H9 (cell line): ENCODE measurements at places on chromosomes 5 and 9.

DNA sequence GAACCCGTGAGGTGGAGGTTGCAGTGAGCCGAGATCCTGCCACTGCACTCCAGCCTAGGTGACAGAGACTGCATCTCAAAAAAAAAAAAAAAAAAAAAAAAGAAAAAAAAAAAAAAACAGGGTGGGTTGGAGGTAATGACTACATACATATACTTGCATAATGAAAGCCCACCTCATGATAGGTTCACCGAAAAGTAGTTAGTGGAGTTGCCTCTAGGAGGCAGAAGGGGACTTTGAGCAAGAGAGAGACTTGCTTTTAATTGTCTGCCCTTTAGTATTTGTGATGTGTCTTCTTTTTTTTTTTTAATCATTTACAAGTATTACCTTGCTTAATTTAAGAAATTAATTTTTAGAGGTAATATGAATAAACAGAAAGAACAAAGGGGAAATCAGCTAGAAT is 99.8 kb downstream of the PPARGC1B start:
- DNase-seq, result no peak

- no peak for DNase-seq
These were observed 118.8 kb downstream of the GLIS3 start for GRCh38 chr9:4180907-4181605.

- no peak for DNase-seq
These were observed 90.1 kb downstream of the ANKRD18B start for GRCh38 chr9:33614001-33614687.

- DNase-seq, result no peak
These were observed 42.5 kb downstream of the ADAMTS16 start for GRCh38 chr5:5182508-5183188.

DNA sequence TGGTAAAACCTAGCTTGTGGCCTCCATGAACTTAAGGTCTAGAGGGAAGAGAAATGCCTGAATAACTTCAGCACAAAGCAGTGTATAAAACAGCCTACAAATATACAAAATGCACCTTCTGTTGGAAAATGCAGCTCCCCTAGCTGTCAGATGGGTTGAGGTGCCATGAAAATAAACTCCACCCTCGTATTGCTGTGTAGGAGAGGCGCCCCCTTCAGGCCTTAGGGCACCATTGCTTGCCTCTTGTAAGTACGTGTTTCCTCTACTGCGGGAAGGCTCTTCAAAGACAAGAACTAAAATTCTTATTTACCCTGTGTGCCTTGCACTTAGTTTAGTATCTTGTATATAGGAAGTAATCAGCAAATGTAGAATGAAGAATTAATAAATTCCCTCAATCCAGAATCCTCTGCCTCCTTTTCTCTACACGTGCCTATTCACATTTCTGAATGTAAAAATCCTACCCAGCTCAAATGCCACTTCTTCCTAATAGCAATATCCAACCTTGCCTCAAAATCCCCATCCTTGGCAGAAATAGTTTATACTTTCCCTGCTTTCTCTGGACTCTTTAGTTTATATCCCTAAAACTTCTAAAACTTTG is 393.7 kb upstream of the PDE4D start:
- DNase-seq, result peak; percentile 76

- no peak for DNase-seq
These were observed 13.7 kb upstream of the CARTPT start for GRCh38 chr5:71705421-71705820.

DNA sequence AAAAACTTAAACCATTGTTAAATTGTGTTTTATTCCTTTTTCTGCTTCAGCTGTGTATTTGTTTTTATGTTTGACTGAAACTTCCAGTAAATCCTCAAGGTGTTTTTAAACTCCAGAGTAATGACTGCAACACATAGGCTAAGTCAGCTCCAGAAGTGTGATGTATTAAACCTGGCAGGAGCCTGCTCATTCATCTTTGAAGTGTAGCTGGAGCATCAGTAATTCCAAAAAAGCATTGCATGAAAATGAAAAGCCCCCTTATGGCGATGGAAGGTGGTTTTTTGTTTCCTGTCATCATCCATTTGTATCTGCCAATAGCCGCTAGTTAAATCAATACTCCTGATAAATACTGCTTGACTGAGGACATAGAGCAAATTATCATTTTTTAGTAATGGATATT is 474.2 kb upstream of the ADAMTS16 start:
- DNase-seq, result no peak

- no peak for DNase-seq
These were observed 73.0 kb downstream of the SLC1A3 start for GRCh38 chr5:36679221-36679989.

DNA sequence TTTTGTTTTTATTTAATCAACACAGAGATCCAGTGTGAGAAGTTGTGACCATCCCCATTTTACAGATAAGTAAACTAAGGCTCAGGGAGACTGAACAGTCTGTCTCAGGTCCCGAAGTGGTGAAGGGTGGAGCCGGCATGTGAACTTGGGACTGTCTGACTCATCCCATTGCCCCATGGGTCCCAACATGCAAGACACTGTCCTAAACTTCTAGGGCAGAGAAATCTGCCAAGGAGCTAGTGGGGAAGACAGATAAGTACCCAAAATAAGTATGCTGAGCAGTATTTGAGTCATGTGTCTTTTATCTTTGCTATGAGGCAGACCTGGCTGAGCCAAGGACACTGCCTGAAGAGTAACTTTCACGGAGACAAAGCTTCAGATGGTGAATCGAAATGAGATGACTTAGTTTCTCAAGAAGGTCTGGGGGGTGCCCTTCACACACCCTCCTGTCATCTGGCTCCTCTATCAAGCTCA is 64.3 kb upstream of the SLC25A51 start:
- no peak for DNase-seq

GRCh38 chr5:111655169-111655924 is 101.6 kb downstream of the NREP start:
- no peak for DNase-seq

- DNase-seq, result peak; percentile 17
These were observed 98.4 kb downstream of the PHF2 start for GRCh38 chr9:93674580-93675335.

GRCh38 chr5:149747141-149747832 is 17.2 kb downstream of the PPARGC1B start:
- no peak for DNase-seq

GRCh38 chr5:173020154-173020581 is 36.0 kb upstream of the CREBRF start:
- DNase-seq, result no peak

GRCh38 chr9:35661756-35662350 is 3.1 kb downstream of the ARHGEF39 start:
- no peak for DNase-seq

GRCh38 chr5:173712609-173713175 is 96.2 kb upstream of the BOD1 start:
- DNase-seq, result no peak

GRCh38 chr5:122864400-122864799 is 19.0 kb downstream of the SNX24 start:
- no peak for DNase-seq

- no peak for DNase-seq
These were observed 20.4 kb upstream of the SLC2A6 start for GRCh38 chr9:133499132-133499891.

GRCh38 chr9:134717056-134717455 is 75.5 kb downstream of the COL5A1 start:
- DNase-seq, result no peak

- peak; percentile 23 for DNase-seq
These were observed 28.7 kb downstream of the BICD2 start for GRCh38 chr9:92735636-92736562.

- DNase-seq, result no peak
These were observed 6.2 kb downstream of the COX7C start for GRCh38 chr5:86623785-86624483.

DNA sequence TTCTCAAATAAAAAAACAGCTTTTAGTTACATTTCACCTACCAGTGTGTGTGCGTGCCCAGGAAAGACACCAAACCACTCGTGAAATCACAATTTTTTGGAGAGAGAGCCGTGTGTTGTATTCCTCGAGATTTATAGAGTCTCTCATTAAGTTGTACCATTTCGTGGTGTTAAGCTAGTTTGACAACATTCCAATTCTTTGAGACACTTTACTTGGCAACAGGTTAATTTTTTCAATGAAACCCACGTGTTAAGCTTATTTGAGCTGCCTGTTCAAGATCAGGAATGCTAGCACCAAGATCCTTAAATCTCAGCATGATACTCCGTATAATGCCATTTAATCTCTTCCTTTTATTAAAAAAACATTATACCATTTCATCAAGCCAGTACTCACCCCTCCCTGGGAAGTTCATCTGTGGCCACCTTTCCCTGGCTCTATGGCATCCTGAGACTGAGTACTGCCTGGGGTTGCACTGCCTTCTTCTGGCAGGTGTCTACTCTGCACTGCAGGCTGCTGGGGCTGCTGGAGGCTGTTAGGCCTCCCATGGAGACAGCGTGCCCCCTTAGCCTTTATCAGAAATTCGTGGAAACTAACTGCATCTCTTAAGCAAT is 143.7 kb downstream of the ARHGAP26 start:
- DNase-seq, result no peak

DNA sequence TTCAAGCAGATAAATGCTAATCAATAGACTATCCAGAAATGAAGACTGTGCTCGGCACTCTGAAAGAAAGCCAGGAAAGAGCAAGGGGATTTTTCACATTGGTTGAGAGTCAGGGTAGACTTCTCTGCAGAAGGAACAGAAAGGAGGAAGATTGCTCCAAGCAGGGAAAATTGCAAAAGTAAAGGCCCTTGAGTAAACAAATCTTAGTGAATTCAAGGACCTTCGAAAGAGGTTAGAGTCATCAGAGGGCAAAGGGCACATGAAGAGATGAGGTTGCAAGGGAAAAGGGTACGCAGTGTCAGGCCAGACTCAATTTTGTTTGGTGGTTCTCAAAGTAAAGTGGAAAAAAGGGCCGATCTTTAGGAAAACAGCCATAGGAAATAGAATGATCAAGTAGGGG is 157.6 kb upstream of the RAI14 start:
- no peak for DNase-seq

GRCh38 chr9:116501871-116502270 is 185.2 kb upstream of the TRIM32 start:
- DNase-seq, result no peak

- no peak for DNase-seq
These were observed 55.9 kb upstream of the NEURL1B start for GRCh38 chr5:172585114-172585513.

GRCh38 chr9:4077499-4078102 is 222.3 kb downstream of the GLIS3 start:
- peak; percentile 78 for DNase-seq

GRCh38 chr9:37575921-37576721 is at the start of gene FBXO10:
TSS of gene FBXO10 (minus strand) at chr9:37576380. CDS start at chr9:37541768, 34,612 bp downstream.
- DNase-seq, result peak; percentile 88

GRCh38 chr5:179221877-179222220 is 123.4 kb downstream of the ADAMTS2 start:
- no peak for DNase-seq
